ENCODE measurements at places on chromosomes 16 and 17.

DNA sequence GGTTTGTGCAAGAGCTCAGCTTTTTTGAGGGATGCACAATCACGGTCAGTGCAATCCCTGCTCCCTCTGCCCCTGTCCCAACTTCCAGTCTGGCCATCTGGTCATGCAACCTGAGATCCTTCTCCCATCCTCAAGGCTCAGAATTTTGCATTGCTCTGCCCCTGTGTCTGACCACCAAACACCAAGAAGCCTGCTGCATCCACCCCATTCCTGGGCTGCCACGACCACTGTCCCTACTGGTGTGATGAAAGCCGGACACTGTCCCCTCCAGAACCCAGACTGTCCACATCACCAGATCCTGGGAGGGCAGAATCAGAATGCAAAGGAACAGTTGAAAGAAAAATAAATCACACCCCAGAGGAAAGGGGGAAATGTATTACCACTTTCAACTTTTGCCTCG is 231.0 kb downstream of the C16orf78 start:
- DNase-seq: no peak

GRCh38 chr16:67163999-67164558 is 466 bp upstream of the HSF4 start:
- no peak for DNase-seq

- DNase-seq: no peak
These were observed 33.8 kb downstream of the EPN2 start for GRCh38 chr17:19270704-19271611.

DNA sequence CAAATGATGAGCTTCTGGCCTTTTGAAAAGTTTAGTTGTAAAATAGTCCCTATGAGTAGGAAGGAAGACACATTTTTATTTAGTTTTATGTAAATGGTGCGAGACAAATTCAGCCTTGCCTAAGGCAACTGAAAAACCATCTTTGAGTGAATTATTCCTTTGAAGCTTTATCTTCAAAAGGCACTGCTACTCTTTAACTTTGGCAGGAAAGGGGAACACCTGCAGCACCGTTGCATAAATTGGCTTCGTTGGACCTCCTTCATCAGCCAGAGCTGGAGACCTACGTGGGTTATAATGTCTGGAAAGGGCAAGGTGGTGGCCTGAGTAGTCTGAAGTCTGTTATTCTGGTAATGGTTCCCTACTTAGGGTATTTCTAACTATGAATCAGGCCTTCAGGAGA is 373.5 kb downstream of the KCNJ2 start:
- DNase-seq: no peak

DNA sequence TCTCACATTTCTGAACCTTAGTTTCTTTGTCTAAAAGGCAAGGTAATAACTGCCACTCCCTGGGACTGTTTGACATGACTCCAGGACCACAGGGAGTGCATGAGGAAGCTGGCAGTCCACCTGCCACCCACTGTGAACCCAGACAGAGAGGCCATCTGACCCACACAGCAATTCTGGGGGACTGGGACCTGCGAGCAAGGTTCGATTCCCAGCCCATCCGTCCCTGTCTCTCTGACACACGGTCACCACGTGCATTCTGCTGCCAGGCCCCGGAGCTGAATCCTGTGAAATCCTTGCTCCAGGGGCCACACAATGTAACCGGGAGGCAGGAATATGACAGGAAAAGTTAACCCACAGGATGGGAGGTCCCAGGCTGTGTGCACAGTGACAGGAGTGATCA is 218.8 kb upstream of the FOXF1 start:
- no peak for DNase-seq

DNA sequence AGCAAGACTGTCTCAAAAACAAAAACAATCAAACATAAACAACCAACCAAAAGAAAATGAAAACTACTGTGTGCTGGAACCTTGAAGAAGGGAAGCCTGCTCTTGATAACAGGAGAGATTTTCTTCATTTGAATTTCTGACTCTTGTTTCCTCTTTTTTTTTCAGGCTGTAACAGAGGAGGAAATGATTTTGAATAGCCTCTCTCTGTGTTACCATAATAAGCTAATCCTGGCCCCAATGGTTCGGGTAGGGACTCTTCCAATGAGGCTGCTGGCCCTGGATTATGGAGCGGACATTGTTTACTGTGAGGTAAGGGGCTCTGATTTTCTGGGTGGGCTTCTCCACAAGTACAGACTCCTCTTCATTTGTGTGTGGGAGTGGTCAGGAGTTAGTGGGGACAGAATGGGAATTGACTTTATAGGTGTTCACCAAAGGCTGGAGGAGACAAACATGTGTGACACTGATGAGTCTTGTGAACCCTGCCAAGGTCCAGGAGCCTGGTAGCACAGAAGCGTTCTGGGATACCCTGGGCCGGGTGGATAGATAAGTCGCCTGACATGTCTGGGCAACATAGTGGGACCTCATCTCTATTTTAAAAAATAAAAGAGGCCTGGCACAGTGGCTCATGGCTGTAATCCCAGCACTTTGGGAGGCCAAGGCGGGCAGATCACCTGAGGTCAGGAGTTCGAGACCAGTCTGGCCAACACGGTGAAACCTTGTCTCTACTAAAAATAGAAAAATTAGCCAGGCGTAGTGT is 14.9 kb downstream of the DUS2 start:
- no peak for DNase-seq

DNA sequence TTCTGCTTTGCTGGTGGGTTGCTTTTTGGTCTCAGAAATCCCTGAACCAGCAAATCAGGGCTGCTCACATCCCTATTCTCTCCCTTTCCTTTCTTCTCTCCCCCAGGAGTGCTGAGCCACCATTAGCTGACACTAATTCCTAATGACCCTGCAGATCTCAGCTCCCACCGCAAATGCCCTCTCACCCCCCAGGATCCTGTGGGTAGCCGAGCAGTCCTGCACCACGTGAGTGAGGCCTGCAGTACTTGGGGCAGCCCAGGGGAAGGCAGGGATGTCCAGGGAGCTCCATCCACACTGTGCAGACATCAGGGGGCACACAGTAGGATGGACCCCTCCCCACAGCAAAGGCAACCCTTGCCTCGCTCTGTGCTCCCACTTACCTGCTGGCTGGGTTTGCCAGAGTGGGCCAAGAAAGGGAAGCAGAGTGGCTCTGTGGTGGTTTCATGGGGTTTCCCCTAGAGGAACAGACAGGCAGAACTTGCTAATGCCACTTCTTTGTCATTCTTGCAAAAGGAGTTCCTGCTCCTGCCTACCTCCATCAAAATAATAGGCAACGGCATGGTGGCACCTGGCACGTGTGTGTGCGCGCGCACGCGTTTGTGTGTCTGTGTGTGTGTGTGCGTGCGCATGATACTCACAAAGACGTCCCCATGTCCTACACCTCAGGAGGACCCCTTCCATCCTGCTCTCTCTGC is 135.6 kb downstream of the GAS7 start:
- DNase-seq: no peak

- DNase-seq: no peak
These were observed 33.7 kb downstream of the TMEM235 start for GRCh38 chr17:78265121-78265520.

- no peak for DNase-seq
These were observed 2.3 kb upstream of the DPH1 start for GRCh38 chr17:2027528-2028233.

GRCh38 chr17:44826123-44826790 is 3.8 kb downstream of the GJC1 start:
- DNase-seq: no peak

DNA sequence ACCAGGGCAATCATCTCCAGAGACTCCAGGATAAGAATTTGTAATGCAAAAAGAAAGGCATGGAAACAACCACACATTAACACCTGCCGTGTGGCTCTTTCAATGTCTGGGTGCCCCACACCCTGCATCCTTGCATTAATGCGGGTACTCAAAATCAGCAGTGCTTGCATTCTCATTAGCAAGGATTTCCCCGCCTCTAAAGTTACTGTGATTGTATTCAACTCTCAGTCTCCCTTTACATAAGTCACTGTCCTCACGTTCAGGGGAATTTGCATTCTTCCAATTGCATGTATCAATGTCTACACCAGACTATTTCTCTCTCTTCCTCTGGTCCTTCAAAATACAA is 324.3 kb downstream of the FOXL1 start:
- DNase-seq: no peak

- DNase-seq: no peak
These were observed 4.8 kb downstream of the GNG13 start for GRCh38 chr16:795580-796229.

DNA sequence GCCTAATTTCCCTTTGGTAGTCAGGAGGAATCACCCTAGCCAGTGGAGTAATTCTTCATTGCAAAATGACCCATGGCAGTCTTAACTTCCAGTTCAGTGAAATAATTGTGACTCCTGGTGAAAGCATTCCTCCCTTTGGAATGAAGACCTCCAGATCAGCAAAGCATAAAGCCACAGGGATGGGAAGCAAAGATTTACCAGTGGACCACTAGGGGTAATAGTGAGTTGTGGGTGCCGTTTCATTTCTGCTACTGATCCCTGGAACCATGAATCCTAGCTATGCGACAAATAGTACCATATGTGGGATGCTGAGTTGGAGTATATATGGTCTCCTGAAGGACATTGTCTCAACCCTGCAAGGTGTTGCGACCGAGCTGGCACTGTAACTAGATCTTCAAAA is 13.7 kb downstream of the DYNLL2 start:
- no peak for DNase-seq

DNA sequence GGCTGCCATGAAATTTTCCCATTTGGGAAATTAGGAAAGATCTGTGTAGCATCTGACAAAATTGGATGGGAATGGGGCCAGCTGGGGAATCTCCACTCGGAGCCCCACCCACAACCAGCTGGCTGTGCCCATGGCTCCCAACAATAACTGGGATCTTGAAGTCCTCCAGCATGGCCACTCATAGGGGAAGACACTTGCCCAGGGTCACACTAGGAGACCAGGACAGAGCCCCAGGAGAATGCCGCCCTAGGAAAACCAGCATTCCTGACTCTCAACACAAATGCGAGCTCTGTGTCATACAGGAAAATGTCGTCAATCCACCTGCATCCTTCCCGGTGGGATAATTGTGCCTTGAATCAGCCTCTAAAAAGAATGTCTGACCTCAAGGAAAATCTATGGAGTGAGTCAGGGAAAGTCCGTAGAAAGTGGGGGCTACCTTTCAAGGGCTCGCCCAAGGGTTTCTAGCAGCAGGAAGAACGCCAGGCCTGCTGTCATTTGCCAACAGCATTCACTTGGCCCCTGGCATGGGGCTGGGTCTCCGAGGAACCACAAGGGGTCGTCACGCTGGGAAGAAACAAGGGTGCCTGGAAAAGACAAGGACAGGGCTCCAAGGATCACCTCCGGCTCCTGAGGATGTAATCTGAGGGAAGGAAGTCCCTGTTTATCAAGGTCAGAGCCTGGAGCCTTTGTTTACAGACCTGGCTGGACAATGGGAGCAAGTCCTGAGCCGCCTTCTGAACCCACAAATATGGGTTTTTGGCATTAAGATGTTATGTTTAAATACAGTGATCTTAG is 15.9 kb downstream of the CDH5 start:
- DNase-seq: no peak

- DNase-seq: no peak
These were observed 432.9 kb upstream of the DYNLRB2 start for GRCh38 chr16:80107900-80108299.

DNA sequence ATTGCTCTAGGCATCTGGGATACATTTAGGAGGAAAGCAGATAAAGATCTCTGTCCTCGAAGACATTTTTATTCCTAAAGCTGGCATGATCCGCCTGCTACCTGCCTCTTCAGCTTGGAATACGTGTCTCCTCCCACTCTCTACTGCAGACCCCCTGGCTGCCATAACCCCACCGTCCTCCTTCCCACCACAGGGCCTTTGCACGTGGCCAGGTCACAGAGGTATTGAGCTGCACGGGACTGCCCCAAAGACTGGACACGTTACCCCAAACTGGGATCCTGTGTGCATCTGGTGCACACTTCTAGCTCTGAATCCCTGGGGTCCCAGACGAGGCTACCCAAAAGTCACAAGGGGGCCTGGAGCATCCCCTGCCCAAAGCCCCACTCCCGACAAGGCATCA is 351.2 kb upstream of the EEF2KMT start:
- DNase-seq: no peak

GRCh38 chr17:14471052-14471451 is 170.2 kb downstream of the HS3ST3B1 start:
- DNase-seq: no peak

- no peak for DNase-seq
These were observed 720 bp upstream of the BCKDK start for GRCh38 chr16:31107465-31107867.

GRCh38 chr17:2636169-2636930 is 42.9 kb downstream of the PAFAH1B1 start:
- DNase-seq: no peak

DNA sequence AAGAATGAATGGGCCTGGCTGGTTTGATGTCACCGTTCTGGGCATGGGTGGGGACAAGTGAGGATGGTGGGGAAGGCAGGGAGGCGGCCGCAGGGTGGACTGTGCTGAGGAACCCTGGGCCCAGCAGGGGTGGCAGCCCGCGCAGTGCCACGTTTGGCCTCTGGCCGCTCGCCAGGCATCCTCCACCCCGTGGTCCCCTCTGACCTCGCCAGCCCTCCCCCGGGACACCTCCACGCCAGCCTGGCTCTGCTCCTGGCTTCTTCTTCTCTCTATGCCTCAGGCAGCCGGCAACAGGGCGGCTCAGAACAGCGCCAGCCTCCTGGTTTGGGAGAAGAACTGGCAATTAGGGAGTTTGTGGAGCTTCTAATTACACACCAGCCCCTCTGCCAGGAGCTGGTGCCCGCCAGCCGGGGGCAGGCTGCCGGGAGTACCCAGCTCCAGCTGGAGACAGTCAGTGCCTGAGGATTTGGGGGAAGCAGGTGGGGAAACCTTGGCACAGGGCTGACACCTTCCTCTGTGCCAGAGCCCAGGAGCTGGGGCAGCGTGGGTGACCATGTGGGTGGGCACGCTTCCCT is 6.5 kb upstream of the SERPINF1 start:
- no peak for DNase-seq

DNA sequence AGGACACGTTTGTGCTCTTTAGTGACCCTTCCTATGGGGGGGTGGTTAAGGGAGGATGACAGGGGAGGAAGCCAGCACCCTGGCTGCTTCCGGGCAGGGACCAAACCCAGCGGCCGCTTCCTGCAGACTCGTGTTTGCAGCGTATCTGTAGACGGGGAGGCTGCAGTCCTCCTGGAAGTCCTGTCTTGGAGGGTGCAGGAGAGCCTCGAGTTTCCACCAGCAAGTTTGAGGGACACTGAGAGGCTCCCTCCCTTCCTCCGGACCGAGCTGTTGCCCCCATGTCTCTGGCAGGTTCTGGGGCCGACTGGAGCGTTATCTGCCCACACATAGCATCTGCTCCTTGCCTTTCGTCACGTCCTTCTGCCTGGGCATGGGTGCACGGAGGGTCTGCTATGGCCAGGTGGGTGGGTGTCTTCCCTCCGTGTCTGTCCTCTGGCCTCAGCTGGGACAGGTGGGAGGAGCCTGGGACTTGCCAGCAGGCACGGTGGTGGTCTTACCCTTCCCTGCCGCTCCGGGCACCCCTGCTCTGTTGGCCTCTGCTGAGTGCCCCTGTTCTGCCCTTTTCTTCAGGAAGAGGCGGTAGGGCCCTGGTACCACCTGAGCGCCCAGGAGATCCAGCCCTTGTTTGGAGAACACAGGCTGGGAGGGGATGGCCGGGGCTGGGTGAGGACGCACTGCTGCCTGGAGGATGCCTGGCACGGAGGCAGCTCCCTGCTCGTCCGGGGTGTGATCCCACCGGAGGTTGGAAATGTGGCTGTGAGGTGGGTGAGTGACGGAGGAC is 8.8 kb downstream of the ENGASE start:
- no peak for DNase-seq
